ENCODE measurements at places on chromosomes 6 and 20.

DNA sequence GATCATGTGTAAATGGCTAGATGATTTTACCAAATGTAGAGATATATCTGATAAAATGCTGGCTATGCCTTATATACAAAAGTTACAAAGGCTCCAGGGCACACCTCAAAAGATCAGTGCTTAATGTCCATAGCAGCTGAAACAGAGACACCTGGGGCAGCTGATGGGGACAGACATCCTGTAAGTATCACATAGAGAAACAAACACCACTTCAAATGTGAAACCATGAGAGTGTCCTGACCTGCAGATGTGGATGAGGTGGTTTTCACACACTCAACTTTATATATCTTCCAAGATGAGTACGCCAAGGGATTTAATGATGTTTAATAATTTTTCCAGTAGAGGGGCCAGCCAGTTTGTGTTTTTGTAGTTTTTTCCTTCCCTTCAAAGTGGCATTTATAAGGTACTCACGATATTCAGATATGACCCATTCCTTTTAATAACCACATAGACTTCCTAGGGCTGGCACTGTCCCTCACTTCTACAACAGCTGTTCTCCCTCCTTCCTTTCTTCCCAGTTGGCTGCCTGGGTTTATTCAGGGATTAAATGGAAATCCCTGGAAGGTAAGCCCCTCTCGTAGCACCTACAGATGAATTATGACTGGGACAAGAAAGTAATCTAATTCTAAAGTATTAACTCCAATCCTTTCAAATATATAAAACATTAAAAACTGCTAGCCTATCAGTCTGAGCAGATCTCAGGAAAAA is 50.3 kb upstream of the MCM9 start:
- DNase-seq = no peak

DNA sequence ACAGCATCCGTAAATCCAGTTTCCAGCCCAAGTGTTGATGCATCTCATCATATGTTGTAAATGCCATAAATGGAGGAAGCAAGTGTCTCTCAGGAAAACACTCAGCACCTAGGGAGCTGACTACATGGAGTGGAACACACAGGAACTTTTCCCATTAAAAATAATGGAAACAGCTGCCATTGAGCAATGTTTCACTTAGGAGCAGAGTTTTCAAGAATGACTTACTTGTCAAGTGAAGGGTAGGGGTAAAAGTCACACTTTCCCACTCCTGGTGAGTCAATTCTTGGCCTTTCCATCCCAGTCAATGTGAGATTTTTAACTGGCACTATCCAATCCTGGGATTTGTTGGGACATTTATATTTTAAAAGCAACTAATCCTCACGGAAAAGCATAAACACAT is 119.4 kb upstream of the ASF1A start:
- no peak for DNase-seq

GRCh38 chr20:57625181-57625958 is 5.1 kb upstream of the ZBP1 start:
- DNase-seq = no peak

GRCh38 chr6:38901802-38902522 is 146.6 kb upstream of the GLP1R start:
- no peak for DNase-seq

- no peak for DNase-seq
Observed at GRCh38 chr6:159080217-159080976, 35.6 kb upstream of the TAGAP start.

DNA sequence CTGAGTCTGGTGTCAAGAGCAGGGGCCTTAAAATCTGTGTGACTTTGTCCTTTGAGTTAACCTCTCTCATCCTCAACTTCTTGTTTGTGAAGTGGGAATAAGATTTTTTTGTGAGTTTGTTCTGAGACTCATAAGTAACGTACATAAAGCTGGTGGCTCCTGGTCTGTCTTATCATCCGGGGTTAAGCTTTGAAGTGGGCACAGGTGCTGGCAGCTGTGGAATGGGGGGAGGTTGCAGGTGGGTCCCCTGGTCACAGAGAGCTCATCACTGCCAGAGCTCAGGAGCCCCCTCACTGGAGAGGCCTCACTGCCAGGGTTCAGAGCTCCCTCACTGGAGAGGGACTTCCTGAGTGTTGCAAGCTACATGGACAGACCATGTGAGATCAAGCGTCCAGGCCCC is 174.1 kb downstream of the NRN1 start:
- no peak for DNase-seq

DNA sequence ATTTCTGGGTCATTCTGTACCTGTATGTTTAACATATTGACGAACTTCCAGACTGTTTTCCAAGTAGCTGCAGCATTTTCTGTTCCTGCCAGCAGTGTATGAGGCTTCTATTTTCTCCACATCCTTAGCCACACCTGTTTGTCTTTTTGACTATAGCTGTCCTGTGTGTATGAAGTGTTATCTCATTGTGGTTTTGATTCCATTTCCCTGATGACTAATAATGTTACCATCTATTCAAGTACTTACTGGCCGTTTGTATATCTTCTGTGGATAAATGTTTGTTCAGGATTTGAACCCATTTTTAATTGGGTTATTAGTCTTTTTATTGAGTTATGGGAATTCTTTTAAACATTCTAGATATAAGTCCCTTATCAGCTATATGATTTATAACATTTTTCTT is 95.2 kb downstream of the JAG1 start:
- DNase-seq = no peak

GRCh38 chr6:92231171-92231701 is 1188.1 kb downstream of the EPHA7 start:
- DNase-seq = no peak

- no peak for DNase-seq
Observed at GRCh38 chr20:15485519-15485918, 1087.7 kb downstream of the KIF16B start.

DNA sequence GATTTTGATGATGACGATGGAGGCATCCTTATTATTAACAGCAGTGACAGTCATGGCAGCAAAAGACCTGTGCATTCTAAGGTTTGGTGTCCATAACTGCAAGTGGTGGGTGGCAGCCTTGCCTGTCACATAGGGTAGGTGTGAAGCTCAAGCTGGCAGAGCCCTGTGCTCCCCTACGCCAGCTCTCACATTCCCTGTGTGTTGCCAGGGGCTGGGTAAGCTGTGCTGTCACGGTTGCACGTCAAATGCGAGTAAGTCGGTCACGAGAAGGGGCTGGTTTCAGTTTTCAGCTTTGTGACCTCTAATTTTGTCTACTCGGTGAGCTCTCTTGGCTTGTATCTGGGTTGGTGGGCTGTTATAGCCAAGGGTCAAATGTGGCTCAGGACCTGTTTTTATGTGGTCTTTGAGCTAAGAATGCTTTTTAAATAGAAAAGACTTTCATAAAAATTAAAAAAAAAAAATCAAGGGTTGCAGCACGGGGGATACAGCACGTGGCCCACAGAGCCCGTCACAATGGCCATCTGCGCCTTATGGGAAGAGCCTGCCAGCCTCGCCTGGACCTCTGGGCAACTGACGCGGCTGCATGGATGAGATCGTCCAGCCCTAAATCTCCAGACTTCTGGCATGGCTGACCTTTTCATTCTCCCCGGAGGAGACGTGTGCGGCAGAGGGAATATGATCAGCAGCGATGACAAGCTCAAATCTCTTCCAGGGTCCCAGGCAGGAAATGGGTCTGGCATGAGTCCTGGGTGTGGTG is 148.5 kb downstream of the PHACTR3 start:
- no peak for DNase-seq

DNA sequence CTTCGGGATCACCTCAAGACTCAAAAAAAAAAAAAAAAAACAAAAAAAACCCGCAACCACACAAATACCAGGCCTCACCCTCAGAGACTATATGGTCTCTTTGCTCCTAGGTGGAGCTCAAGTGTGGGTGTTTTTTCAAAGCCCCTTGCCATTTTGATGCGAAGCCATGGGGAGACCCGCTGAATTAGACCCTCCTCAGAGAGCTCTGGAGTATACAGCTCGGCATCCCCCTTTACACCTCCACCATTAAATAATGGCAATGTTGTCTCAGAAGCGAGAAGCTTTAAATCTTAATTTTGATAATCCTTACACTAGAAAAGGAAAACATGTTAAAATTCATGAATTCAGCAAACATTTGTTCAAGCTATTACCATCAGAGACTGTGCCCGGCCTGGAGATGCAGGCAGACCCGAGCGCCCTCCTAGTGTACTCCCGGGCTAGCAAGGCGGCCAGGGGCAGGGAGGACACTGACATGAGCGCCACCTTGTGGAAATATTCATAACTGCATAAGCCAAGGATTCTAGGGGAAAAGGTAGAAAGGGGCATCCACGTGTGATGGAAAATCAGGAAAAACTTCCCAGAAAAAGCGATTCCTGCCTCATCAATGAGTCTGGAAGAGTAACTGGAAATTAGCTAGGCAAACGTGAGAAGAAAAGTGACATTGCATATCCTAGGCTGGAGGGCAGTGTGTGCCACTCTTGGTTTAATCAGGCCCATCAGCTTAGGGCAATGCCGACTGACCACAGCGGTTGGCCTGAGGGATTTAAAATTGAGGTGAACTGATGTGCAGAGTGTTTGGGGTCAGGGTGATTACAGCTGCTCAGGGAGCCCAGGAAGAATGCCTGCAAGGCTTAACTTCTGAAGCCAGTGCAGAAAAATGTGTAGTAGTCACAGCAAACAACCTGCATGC is 72.5 kb downstream of the B3GAT2 start:
- no peak for DNase-seq

- no peak for DNase-seq
Observed at GRCh38 chr6:16736856-16737775, 24.1 kb downstream of the ATXN1 start.

- peak; percentile 0 for DNase-seq
Observed at GRCh38 chr6:97497713-97498331, 214.8 kb upstream of the MMS22L start.

DNA sequence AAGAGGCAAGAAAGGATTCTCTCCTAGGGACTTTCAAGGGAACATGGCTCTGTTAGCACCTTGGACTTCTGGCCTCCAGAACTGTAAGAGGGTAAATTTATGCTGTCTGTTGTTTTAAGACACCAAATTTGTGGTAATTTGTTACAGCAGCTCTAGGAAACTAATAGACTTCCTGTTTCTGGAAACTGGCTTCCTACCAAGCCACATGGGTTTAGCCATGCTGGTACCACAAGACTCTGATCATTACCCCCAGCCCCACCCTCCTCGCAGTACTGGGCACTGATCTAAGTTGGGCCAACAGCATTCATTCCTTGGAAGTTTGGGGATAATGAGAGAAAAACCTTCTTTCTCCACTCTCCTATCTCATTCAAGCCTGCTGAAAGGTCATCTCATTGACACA is 109.5 kb upstream of the SMLR1 start:
- DNase-seq = no peak

- no peak for DNase-seq
Observed at GRCh38 chr6:27668442-27669294, 195.8 kb upstream of the ZNF184 start.

GRCh38 chr6:166581091-166581511 is 5.4 kb downstream of the RAMACL start:
- no peak for DNase-seq

- DNase-seq = peak; percentile 55
Observed at GRCh38 chr6:45377554-45378333, at the start of gene SUPT3H. Gene SUPT3H, minus strand, starts transcription at chr6:45377934.

GRCh38 chr20:13397300-13397724 is 176.2 kb downstream of the ISM1 start:
- DNase-seq = no peak

GRCh38 chr6:7939184-7939863 is 28.7 kb upstream of the TXNDC5 start:
- DNase-seq = no peak

DNA sequence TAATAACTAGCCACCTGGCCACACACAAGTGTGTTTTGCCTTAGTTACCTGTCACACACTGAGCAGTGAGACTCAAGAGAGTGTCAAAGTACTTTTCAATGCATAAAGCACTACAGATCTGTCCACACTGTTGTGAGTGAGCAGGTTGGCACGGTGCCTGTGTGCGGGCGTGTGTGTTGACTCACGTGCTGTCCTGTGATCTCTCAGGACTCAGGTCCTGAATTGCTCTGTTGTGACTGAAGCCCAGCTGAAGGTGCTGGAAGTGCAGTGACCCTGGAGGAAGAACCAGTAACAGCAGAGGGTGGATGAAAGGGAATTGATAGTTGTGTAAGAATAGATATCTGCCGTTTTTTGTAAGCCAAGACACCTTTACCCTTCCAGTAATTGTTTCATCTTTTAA is 18.3 kb downstream of the SLC16A10 start:
- no peak for DNase-seq

- no peak for DNase-seq
Observed at GRCh38 chr20:10090588-10091166, 55.9 kb downstream of the ANKEF1 start.

GRCh38 chr6:28393912-28394662 is 5.5 kb downstream of the ZSCAN12 start:
- DNase-seq = no peak

DNA sequence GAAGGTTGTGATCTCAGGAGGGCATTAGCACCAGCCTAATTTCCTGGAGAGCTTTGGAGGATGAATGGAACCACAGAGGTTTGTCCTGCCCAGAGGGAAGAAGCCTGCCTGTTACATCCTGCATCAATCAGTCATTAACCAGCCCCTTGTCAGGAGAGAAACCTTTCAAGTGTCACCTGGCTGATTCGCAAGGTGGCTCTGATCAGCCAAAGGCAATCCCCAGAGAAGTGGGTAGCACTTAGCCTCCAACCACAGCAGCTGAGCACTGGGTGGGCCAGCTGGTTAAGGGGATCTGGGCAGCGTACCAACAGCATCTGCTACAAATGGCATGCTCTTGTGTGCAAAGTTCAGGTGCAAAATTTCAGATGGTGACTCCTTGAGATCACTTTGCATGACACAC is 26.9 kb downstream of the ANKEF1 start:
- DNase-seq = no peak

DNA sequence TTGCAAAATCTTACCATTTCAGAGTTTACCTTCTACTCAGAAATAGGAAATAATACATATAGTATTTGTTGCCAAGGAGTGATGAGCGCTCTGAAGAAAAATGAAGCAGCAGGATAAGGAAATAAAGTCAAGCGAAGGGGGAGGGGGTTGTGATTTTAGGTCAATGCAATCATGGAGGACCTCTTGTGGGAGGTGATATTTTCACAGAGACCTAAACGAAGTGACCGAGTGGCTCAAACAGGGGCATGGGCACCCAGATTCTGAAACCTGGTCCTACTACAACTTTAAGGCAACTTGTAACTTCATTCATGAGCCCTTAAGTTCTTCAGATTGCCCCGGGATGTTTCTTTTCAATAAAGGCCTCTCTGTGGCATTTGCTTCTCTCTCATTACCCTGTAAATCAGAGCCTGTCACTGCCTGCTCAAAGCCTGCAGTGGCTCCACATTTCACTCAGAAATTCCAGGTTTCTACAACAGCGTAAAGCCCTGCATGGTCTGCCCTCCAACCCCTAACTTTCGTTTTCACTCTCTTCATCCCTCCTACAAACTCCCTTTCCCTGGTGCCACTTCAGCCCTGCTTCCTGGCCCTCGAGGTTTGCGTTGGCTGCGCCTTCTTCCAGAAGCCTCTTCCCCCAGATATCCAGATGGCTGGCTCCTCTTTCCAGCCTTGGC is 162.7 kb downstream of the TBC1D7 start:
- DNase-seq = no peak

- DNase-seq = no peak
Observed at GRCh38 chr20:53751620-53752318, 158.1 kb upstream of the ZNF217 start.

Measured in esophagus squamous epithelium (tissue), 5 donors.